GM23248 (cell line): ENCODE measurements at places on chromosomes 16 and 17.

- peaks cover 11% of the 10 kb centered on the region; the same call in 1 of the 2 replicates for H3K27me3 ChIP-seq
- no peaks in the 10 kb centered on the region for H3K36me3 ChIP-seq
- peaks cover 12% of the 10 kb centered on the region for H3K4me1 ChIP-seq
- H3K27ac ChIP-seq = no peak overlapping the region
- DNase-seq = no peak
- no peak overlapping the region for H3K4me3 ChIP-seq
Measured at GRCh38 chr17:6437466-6437865, 2.5 kb upstream of the AIPL1 start.

- no peak for DNase-seq
- no peaks in the 10 kb centered on the region for H3K4me1 ChIP-seq
- no peaks in the 10 kb centered on the region for H3K36me3 ChIP-seq
- H3K27ac ChIP-seq = no peak overlapping the region
- H3K4me3 ChIP-seq = no peak overlapping the region
- peaks cover 39% of the 10 kb centered on the region for H3K27me3 ChIP-seq
Measured at GRCh38 chr16:84271866-84272265, 22.8 kb upstream of the WFDC1 start.

GRCh38 chr17:49646391-49647255, 31.3 kb downstream of the SPOP start:
- no peaks in the 10 kb centered on the region for H3K36me3 ChIP-seq
- peaks cover 33% of the 10 kb centered on the region for H3K4me1 ChIP-seq
- peak; percentile 84 for DNase-seq
- H3K27ac ChIP-seq = peak overlapping the region; percentile 81

- H3K4me1 ChIP-seq = 0 out of 2 replicates have a peak, but pooled peaks cover 7% of the 10 kb centered on the region
- no peaks in the 10 kb centered on the region for H3K36me3 ChIP-seq
- no peak for DNase-seq
- H3K27ac ChIP-seq = no peak overlapping the region
- no peak overlapping the region for H3K4me3 ChIP-seq
- no peaks in the 10 kb centered on the region for H3K27me3 ChIP-seq
Measured at GRCh38 chr16:31464781-31465260, 5.5 kb downstream of the ARMC5 start.

DNA sequence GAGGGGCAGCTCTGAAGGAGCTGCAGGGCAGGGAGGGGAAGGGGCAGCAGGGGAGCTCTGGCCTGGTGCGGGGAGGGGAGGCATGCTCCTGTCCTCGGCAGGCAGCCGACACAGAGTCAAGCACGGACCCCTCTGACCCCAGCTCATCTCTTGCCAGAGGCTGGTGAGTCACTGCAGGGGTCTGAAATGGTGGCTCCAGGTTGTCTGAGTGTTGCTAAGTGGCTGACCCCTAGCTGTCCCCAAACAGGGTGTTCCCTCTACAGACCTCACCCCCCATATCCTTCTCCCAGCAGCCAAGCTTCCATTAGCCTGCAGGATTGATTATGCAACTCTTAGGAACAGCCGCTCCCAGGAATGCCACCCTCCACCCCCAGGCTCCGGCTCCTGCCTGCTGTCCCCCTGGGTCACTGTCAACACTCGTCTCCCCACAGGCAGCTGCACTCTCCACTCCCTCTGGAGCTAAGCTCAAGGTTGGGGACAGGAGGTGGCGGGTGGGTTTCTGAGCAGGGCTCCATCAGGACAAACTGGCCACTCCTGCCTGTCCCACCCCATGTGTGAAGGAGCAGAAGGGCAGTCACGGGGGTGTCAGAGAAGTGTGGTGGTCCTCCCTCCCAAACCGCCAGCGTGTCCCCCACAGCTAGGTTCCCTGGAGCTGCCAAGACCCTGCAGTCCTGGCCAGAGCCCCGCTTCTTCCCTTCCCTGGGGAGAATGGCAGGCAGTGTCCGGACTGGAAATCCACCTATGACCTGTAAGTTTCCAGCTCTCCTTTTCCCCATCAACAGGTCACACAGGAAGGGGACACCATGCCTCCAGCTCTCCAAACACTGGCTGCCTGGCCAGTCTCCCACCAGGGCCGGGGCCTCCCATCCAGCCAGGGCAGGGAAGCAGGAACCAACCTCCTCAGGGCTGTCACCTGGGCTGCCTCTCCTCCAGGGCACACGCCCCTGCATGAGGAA, 1.0 kb downstream of the MYLK3 start:
- H3K4me3 ChIP-seq = no peak overlapping the region
- H3K4me1 ChIP-seq = 0 out of 2 replicates have a peak, but pooled peaks cover 5% of the 10 kb centered on the region
- H3K36me3 ChIP-seq = no peaks in the 10 kb centered on the region
- no peaks in the 10 kb centered on the region for H3K27me3 ChIP-seq
- H3K27ac ChIP-seq = no peak overlapping the region
